ENCODE measurements at places on chromosomes 2 and 18.

GRCh38 chr18:79471046-79471445, 75.3 kb downstream of the NFATC1 start:
- DNase-seq = no peak

DNA sequence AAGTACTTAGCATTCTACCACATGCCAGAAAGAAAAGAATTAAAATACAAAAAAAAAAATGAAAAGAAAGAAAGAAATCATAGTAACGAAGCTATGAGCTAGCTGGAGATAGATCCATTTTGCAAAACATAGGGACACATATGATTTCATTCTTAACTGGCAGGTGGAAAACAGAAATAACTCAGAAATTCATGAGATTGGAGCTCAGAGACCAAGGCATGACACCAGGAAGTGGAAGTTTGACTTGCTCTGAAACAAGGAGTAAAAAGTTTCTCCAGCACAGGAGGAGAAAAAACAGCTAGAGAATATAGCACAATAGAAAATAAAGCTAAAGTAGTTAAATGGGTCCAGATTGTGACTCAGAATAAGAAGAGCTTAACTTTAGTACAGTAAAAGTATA, 278.1 kb downstream of the ZEB2 start:
- DNase-seq = no peak

DNA sequence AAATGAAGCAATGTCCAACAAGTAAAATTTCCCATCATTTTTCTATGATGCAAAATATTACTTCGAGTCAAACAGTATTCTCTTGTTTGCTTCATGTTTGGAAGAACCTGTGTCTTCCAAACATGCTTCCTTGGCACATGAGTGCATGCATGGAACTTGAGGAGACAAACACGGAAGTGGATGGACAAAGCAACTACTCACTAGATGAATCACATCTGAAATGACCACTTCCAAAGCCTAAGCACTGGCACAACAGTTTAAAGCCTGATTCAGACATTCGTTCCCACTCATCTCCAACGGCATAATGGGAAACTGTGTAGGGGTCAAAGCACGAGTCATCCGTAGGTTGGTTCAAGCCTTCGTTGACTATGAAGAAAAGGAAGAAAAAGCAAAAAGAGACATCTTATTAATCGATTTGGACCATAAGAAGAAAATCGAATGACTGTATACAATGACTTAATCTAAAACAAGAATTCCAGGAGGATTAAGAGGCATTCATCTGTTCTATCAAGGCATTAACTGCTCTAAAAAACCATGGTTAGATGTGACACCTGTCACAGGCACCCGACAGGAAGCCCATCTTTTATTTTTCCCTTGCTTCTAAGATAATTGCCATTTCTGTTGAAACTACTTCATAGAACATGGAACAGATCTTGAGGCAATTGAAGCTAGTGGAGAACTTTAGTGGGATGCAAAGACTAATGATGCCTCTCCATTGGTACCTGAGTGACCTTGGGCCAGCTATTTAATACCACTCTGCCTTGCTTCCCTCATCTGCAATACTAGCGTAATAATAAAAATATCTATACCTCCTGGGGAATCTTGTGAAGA, 56.0 kb downstream of the ATIC start:
- DNase-seq = no peak

DNA sequence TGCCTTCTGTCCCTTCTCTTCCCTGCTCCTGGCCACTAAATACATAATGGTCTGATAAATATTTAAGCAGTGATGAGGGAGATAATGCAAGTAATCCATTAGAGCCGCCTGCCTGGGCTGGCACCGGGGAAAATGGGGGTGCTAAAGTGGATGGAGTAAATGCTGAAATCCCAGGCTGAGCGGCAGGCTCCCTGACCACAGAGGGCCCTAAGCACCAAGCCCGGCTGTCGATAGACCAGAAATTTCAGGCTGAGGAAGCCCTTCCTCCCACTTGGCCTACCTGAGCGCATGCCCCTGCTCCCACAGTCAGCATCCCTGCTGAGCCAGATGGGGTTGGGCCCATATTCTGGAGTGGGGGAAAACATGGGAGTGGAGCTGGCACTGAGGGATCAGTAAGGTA, 197.5 kb upstream of the SKOR2 start:
- DNase-seq = no peak

GRCh38 chr18:58975781-58976180, 111.1 kb downstream of the ZNF532 start:
- DNase-seq = no peak

GRCh38 chr18:9079818-9080528, 22.5 kb upstream of the NDUFV2 start:
- no peak for DNase-seq

GRCh38 chr18:48548011-48548771, 9.4 kb downstream of the CTIF start:
- no peak for DNase-seq

DNA sequence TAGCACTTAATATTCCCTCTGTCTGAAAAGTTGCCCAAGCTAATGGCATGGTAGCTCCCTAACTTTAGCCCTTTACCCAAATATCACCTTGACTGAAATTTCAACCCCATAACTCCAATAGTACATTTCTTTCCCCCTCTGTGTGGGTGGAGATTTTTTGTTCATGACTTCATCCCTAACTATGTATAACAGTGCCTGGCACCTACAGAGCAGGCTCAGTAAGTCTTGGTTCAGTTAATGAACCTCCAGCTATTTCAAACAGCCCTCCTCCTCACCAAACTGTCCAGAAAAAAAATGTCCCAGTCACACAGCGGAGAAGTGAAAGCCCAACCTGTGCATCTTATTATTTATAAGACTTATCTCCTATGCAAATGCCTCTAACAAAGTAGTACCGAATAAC, 18.6 kb downstream of the BUB1 start:
- no peak for DNase-seq

GRCh38 chr2:181036445-181036844, 56.0 kb downstream of the UBE2E3 start:
- no peak for DNase-seq

DNA sequence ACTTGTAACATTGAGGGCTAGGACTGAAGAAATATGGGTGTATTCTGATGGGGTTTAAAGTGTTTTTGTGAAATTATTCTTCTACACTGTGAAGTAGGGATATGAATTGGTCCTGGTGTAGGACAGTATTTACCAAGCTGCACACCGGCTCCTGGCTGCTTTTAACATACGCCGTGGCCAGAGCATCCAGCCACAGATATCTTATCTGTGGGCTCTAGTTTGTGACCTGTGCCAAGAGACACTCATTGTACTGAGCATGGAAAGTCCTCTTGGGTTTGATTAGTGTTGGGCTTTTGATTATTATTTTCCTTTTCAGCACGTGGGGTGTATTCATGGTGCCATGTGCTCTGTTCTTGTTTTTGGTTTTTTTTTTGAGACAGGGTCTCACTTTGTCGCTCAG, 8.0 kb downstream of the USP39 start:
- DNase-seq = no peak

DNA sequence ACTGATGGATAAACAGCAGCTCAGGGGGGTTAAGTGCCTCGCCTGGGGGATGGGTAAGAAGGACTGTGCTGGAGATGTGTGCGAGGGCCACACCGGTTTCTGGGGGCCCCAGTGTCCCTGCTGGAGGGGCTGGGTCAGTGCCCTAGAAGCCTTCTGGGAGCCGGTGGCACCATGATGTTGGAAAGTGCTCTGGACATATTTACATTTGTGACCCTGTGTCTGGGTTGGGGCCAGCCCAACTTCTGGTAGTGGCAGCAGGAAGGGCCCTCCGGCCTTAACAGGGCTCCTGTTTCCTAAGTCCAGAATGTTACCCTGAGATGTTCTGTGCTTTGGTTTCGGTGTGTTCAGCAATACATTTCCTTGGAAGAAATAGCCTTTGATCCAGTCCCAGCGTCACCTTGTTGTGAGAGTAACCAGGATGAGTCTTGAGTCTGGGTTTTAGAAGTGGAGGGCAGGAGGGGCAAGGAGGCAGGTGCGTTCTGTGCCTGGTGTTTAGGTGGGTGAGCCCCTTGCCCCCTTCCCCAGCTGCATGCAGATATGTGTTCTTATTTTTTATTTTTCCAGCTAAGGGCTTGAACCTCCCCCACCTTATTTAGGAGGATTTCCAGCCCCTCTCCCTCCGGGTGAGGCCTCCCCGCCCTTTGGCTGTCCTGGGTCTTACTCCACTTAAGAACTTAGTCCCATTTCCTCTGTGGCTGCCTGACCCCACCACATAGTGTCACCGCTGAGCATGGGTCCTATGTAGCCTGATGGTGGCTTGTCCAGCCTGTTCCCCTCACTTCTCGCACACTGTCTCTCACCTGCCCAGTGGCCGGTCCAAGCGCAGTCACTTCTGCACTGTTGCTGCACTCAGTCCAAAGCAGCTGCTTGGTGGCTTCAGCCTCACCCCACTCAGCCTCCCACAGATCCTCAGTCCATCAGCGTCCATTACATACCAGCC, 132.7 kb upstream of the HS6ST1 start:
- DNase-seq = peak; percentile 37

DNA sequence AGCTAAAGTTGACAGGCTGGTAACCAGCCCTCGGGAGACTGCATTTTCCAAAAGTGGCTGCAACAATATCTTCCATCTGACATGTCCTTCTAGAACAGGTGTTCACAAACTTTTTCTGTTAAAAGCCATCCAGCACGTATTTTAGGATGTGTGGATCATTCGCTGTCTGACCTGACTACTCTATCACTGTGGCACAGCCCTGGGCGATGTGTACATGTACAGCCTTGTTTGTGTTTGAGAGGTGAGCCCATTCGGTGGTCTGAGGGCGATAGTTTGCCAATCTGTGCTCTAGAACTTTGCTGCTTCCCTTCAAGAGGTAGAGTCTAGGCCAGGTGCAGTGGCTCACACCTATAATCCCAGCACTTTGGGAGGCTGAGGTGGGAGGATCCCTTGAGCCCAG, 166.2 kb downstream of the TGIF1 start:
- DNase-seq = no peak

- DNase-seq = no peak
Measured at GRCh38 chr2:191246820-191247380, 1.7 kb downstream of the MYO1B start.

DNA sequence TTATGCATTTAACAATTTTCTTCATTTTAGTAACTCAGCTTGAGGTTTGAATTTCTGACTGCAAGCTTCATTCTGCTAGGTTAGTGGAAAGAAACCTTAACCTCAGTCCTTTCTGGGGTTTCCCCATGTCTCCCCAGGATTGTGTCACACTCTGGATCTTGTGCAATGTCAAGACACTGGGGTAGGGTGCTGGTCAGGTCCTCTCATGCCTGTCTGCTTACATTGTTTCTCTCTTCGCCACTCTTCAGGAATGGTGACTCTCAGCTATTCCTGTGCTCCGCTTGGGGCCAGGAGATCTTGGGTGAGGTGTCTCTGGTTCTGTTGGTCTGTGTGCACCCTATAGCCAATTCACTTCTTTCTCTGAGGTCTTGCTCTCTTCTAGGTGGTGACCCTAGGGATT, 23.9 kb downstream of the CTLA4 start:
- no peak for DNase-seq
